ENCODE measurements at places on chromosomes 2 and 18. TPM values are rescaled to one million over a fixed set of nuclear protein-coding genes. Genes with fewer than 3 reads are reported as not detected.

RGPD4 gene
- total RNA-seq, result not detected

CD8B2 gene
- not detected for total RNA-seq

DNA sequence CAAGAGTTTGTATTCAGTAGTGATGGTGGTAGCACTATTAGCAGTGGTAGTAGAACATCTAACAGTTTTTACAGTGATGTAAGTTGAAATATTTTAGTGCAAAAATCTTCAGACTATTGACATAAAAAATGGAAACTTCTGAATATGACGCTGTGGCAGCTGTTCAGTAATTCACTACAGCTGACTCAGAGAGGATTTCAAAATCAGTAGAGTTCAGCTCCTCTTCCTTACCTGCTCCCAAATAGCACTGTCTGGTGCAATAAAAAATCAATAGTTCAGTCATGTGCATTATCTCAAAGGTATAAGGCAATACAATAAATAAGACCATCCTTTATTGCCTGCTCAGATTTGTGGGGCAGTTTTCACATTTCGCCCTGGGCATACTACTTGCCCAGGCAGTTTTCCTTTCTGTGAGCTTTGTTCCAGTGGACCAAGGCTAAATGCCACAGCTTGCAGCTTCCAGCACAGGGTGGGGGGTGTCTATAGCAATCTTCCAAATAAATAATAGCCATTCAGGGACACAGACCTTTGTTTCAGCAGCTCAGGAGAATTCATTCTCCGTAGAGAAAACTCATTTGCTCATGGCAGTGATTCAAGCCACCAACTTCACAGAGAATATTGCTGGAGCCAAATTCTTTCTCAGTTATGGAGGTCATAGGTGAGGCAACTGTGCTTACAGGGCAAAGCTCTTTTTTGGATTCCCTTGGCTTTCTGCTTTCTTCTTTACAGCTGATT is 33.9 kb upstream of the GORASP2 start:
- H3K27ac ChIP-seq, result no peak overlapping the region
- H3K4me3 ChIP-seq, result no peak overlapping the region
- no peak for DNase-seq
- H3K36me3 ChIP-seq, result no peaks in the 10 kb centered on the region
- H3K4me1 ChIP-seq, result no peaks in the 10 kb centered on the region

GRCh38 chr18:61901323-61901986 is 8.6 kb upstream of the RNF152 start:
- no peak overlapping the region for H3K27ac ChIP-seq
- H3K27me3 ChIP-seq, result no peaks in the 10 kb centered on the region
- H3K4me3 ChIP-seq, result no peak overlapping the region

GRCh38 chr2:25505622-25506021 is 163.9 kb upstream of the DNMT3A start:
- no peak overlapping the region for H3K4me3 ChIP-seq
- no peaks in the 10 kb centered on the region for H3K36me3 ChIP-seq
- no peaks in the 10 kb centered on the region for H3K4me1 ChIP-seq
- DNase-seq, result no peak
- H3K27me3 ChIP-seq, result no peaks in the 10 kb centered on the region

DNA sequence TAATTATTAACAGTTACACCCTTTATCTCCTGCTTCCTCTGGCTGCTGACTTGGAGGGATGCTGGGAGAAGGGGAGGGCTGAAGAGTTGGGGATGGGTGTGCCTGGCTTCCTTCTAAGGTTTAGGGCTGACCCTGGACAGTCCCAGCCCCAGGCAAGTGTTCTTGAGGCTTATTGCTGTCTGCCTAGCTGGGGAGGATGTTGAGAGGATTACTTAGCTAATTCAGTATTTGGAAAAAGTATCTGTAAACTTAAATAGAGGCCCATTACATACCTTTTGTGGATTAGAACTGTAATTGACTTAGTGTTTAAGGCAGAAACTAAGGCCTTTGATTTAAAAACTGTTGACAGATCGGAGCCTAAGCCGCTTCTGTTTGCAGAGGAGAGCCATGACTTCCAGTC is 67.6 kb downstream of the AGAP1 start:
- no peak overlapping the region for H3K27ac ChIP-seq
- H3K36me3 ChIP-seq, result no peaks in the 10 kb centered on the region
- no peak overlapping the region for H3K4me3 ChIP-seq
- H3K4me1 ChIP-seq, result peaks cover 6% of the 10 kb centered on the region
- no peak for DNase-seq

- H3K4me3 ChIP-seq, result no peak overlapping the region
- no peak for DNase-seq
- H3K4me1 ChIP-seq, result no peaks in the 10 kb centered on the region
- no peak overlapping the region for H3K27ac ChIP-seq
- no peaks in the 10 kb centered on the region for H3K36me3 ChIP-seq
- H3K27me3 ChIP-seq, result no peaks in the 10 kb centered on the region
Observed at GRCh38 chr18:49753643-49754042, 59.7 kb downstream of the ACAA2 start.

- no peaks in the 10 kb centered on the region for H3K27me3 ChIP-seq
- no peaks in the 10 kb centered on the region for H3K36me3 ChIP-seq
- no peak for DNase-seq
Observed at GRCh38 chr2:23093513-23093912, 291.5 kb upstream of the KLHL29 start.

SLC19A3 gene
- 3.7 TPM for total RNA-seq

DNA sequence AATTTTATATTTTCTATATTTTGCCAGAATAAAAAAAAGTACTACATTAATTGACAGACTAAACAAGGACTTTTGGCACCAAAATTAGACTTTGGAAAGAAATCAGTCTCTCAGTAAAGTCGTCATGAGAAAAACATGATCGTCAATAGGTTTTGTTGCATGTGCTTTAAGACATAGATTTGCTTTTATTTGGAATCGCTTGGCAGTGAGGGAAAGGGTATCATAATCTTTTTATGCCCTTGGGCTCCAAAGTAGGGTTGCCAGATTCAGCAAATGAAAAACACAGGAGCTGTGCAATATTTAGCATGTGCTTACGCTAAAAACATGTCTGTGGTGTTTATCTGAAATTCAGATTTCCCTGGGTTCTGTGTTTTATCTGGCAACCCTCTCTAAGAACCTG is 177.6 kb downstream of the LAMA1 start:
- no peak for DNase-seq
- H3K4me1 ChIP-seq, result no peaks in the 10 kb centered on the region
- no peaks in the 10 kb centered on the region for H3K27me3 ChIP-seq
- H3K36me3 ChIP-seq, result no peaks in the 10 kb centered on the region
- H3K27ac ChIP-seq, result no peak overlapping the region

RTP5 gene
- total RNA-seq, result not detected

- H3K27ac ChIP-seq, result no peak overlapping the region
- no peak for DNase-seq
- H3K27me3 ChIP-seq, result no peaks in the 10 kb centered on the region
- H3K4me1 ChIP-seq, result no peaks in the 10 kb centered on the region
- no peak overlapping the region for H3K4me3 ChIP-seq
Observed at GRCh38 chr18:42038936-42039335, 83.9 kb downstream of the PIK3C3 start.

- H3K27ac ChIP-seq, result no peak overlapping the region
- no peak for DNase-seq
- peaks cover 6% of the 10 kb centered on the region for H3K4me1 ChIP-seq
Observed at GRCh38 chr2:207437524-207438143, 92.1 kb upstream of the CREB1 start.

GRCh38 chr2:148416248-148416647 is 228.3 kb upstream of the EPC2 start:
- DNase-seq, result no peak
- no peak overlapping the region for H3K4me3 ChIP-seq
- H3K36me3 ChIP-seq, result no peaks in the 10 kb centered on the region
- no peaks in the 10 kb centered on the region for H3K27me3 ChIP-seq
- H3K27ac ChIP-seq, result no peak overlapping the region
- H3K4me1 ChIP-seq, result no peaks in the 10 kb centered on the region

- no peak overlapping the region for H3K4me3 ChIP-seq
- H3K36me3 ChIP-seq, result no peaks in the 10 kb centered on the region
- DNase-seq, result no peak
- H3K27me3 ChIP-seq, result no peaks in the 10 kb centered on the region
- H3K4me1 ChIP-seq, result peaks cover 45% of the 10 kb centered on the region
Observed at GRCh38 chr2:152434395-152435182, 99.6 kb downstream of the FMNL2 start.

DNA sequence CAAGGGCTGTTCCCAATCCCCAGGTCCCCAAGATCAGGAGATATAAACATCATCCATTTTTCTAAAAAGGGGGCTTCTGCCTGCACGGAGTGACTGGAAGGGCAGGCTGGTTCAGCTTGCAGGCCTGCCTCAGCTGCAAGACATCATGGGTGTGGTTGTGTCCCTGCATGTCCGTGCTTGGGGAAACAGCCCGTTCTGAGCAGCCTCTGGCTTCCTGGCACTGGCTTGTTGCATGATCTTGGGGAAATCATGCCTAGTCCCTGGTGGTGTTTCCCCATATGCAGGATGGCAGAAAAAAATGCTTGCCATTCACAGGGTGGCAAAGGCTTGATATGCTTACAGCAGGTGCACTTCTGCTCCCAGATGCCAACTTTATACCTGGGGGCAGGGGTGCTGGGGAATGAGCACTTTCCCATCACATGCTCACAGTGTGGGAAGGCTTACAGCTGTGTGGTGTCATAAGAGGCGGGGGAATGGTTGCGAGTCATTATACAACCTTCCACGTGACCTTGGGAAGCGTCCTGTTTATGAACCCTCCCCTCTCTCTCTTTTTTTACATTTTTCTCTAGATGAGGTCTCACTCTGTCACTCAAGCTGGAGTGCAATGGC is 7.2 kb downstream of the PCARE start:
- no peaks in the 10 kb centered on the region for H3K27me3 ChIP-seq
- no peak overlapping the region for H3K27ac ChIP-seq
- H3K4me1 ChIP-seq, result no peaks in the 10 kb centered on the region

CDH19 gene
- 31.6 TPM for total RNA-seq

COL5A2 gene
- 135 TPM for total RNA-seq

HOXD12 gene
- not detected for total RNA-seq

- no peak overlapping the region for H3K27ac ChIP-seq
- no peaks in the 10 kb centered on the region for H3K4me1 ChIP-seq
- no peak overlapping the region for H3K4me3 ChIP-seq
- no peaks in the 10 kb centered on the region for H3K36me3 ChIP-seq
- H3K27me3 ChIP-seq, result no peaks in the 10 kb centered on the region
Observed at GRCh38 chr2:191206613-191207471, 38.4 kb upstream of the MYO1B start.

DNA sequence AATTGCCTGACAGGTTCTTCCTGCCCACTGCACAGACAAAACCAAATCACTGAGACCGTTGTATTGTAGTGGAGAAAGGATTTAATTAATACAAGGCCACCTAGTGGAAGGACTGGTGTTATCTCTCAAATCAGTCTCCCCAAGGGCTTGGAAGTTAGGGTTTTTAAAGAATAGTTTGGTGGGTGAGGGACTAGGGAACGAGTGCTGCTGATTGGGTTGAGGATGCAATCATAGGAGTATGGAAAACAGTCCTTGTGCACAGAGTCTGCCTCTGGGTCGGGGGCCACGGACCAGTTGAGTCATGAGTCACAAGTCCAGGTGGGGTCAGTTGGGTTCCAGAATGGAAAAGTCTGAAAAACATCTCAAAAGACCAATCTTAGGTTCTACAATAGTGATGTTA is 89.1 kb downstream of the B3GNT2 start:
- H3K27ac ChIP-seq, result no peak overlapping the region
- H3K36me3 ChIP-seq, result no peaks in the 10 kb centered on the region
- no peak overlapping the region for H3K4me3 ChIP-seq
- H3K4me1 ChIP-seq, result no peaks in the 10 kb centered on the region
- DNase-seq, result no peak
- H3K27me3 ChIP-seq, result no peaks in the 10 kb centered on the region

GRCh38 chr2:161844822-161845221 is 220.6 kb downstream of the SLC4A10 start:
- H3K27me3 ChIP-seq, result no peaks in the 10 kb centered on the region
- H3K4me3 ChIP-seq, result no peak overlapping the region
- DNase-seq, result no peak
- no peak overlapping the region for H3K27ac ChIP-seq
- H3K36me3 ChIP-seq, result no peaks in the 10 kb centered on the region
- no peaks in the 10 kb centered on the region for H3K4me1 ChIP-seq

GRCh38 chr2:64860276-64860885 is 128.8 kb upstream of the SLC1A4 start:
- no peak for DNase-seq
- H3K4me1 ChIP-seq, result peaks cover 28% of the 10 kb centered on the region
- no peaks in the 10 kb centered on the region for H3K27me3 ChIP-seq
- peak overlapping the region; percentile 82 for H3K27ac ChIP-seq
- H3K4me3 ChIP-seq, result peak overlapping the region; percentile 78
- no peaks in the 10 kb centered on the region for H3K36me3 ChIP-seq

GPAT2 gene
- 6.9 TPM for total RNA-seq

GRCh38 chr18:58970943-58971790 is 106.5 kb downstream of the ZNF532 start:
- H3K36me3 ChIP-seq, result peaks cover 5% of the 10 kb centered on the region
- H3K27me3 ChIP-seq, result no peaks in the 10 kb centered on the region
- no peak for DNase-seq
- peaks cover 43% of the 10 kb centered on the region for H3K4me1 ChIP-seq
- no peak overlapping the region for H3K4me3 ChIP-seq

- H3K4me1 ChIP-seq, result no peaks in the 10 kb centered on the region
- DNase-seq, result no peak
- H3K27me3 ChIP-seq, result no peaks in the 10 kb centered on the region
- H3K4me3 ChIP-seq, result no peak overlapping the region
- H3K27ac ChIP-seq, result no peak overlapping the region
Observed at GRCh38 chr18:37669991-37670534, 104.5 kb upstream of the CELF4 start.

GRCh38 chr2:230946429-230947234 is 21.6 kb upstream of the GPR55 start:
- no peak for DNase-seq
- H3K27ac ChIP-seq, result no peak overlapping the region
- no peaks in the 10 kb centered on the region for H3K4me1 ChIP-seq
- no peaks in the 10 kb centered on the region for H3K36me3 ChIP-seq

DNA sequence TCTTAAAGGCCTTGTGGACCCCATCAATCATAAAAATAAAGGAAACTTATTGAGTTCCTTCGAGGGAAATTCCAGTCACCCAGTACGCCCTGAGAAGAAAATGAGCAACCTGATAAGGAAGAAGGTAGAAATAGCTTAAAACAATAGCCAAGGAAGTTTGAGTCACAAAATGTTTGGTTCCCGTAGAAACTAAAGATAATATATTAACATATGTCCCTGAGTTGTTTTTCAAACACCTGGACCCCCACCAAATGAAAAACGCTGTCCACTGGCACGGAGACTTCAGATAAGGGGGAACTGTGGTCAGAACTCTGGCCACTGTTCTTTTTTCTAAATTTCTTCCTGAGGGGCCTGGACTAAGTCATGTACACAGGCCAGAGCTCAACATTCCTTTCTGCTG is 669.1 kb downstream of the ADCYAP1 start:
- no peaks in the 10 kb centered on the region for H3K27me3 ChIP-seq
- H3K4me1 ChIP-seq, result no peaks in the 10 kb centered on the region
- no peak overlapping the region for H3K27ac ChIP-seq
- H3K4me3 ChIP-seq, result no peak overlapping the region

Measured in thoracic aorta (tissue), 2 donors.